ENCODE measurements at places on chromosomes 1 and 21.

DNA sequence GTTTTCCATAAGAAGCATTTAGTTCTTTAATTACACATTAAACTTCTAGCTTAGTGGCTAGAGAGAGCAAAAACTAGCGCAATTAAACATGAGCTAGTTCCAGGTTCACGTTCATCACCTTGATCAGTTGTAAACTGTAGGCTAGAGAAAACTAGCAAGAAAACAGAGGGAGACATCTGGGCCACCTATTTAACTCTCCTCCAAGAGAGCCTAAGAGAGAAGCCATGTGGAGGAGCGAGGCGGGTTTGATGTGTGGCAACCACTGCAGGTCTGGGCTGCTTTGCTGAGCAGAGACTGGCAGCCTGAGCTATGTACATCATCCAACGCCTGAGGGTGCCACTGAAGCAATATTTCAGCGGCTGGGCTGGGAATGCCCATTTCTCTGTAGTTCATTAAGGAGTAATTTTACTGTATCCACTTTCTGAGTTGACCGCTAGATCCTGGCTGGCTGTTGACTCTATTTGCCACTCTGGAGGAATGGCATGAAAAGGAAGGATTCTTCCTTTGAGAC, 252.9 kb downstream of the DYRK1A start:
- no peak for DNase-seq

DNA sequence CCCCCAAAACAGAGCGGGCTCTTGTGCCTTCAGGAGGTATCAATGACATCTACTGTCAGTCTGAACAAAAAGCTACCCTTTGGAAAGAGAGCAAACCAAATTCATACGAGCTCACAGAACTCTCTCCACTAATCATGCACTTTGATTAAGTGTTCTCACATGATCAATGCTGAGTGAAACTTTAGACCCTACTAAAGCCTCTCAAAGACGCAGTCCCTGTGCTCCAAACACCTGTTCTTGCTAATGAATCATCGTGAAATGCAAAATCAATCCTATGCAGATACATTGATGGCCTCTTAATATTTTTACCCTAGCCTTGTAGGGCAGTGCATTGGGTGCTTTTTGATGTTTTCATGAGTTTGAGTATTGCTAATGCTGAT, 113.4 kb downstream of the ZBTB18 start:
- no peak for DNase-seq

DNA sequence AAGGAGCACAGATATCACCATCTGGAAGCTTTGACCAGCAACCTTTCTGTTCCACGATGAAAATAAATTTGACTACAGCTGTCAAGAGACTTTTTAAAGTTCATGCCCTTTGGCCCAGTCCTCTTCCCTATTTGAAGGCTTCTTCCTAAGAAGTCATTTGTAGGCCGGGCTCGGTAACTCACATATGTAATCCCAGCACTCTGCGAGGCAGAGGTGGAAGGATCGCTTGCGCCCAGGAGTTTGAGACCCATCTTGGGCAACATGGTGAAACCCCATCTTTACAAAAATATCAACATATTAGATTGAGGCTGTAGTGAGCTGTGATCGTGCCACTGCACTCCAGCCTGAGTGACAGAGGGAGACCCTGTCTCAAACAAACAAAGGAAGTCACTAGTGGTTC, 58.3 kb upstream of the IFFO2 start:
- no peak for DNase-seq

GRCh38 chr1:157371826-157372225, 180.5 kb downstream of the FCRL5 start:
- DNase-seq: no peak

DNA sequence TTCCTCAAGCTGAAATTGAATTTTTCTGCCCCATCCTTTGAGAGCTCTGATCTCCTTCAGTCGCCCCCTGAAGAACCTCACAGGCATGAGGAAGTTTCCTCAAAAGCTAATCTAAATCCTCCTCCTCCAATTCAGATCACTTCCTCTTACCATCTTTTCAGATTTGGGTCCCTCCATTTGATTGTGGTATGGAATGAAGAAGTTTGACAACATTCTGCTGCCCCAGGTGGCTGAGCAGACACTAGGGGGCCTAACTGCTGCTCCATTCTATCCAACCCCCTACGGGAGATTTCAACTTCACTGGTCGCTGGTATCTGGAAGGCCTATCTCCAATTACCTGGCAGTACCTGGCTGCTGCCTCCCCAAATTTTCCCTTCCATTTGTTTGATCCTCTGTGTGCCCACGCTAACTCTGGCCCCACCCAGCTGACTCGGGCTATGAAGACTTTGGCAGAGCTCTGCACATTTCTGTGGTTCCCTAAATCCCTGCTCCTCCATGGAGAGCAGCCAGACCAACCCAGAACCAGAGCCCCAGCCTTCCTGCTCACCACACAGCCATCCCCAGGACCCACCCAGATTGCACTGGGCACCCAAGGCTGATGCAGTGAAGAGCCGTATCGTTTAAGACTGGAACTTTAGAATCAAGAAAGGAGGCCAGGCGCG, 7.8 kb downstream of the IRF6 start:
- no peak for DNase-seq

- DNase-seq: peak; percentile 72
Measured at GRCh38 chr1:52842643-52843310, at the start of gene ZYG11A. ZYG11A (plus strand) TSS chr1:52842760; CDS start chr1:52842884, 124 bp downstream.

DNA sequence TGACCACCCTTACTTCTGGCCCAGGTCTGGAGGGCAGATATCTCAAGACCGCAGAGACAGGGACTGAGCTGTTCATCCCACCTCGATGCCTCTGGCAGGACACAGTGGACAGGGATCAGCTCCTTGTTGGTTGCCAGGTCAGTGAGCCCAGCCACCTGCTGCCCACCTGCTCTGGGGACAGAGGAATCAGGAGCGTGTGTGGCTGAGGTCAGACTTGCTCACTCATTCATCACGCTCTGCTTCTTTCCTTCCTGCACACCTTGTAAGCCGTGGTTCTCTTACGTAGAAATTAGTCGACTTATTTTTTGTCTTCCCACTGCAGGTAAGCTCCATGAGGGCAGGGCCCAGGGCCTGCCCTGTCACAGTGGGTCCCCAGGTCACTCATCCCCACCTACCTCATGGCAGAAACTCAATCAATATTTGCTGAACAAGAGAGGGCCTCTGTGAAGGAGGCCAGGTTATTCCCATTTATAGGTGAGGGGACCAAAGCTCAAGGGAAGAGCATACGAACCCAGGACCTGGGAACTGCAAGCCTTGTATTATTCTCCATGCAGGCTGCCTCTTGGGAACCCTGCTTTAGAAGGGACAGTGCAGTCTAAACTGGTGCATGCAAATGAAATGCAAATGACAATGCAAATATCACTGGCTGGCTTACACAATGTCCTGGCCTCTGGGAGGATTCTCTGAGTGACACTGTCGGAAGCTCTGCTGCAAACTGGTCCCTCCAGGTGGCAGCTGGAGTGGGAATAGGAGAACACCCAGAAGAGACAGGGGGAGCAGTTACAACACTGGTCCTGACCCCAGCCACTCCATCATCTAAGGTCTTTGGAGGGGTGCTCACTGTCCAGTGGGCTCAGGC, 58.4 kb upstream of the PAX7 start:
- DNase-seq: no peak

GRCh38 chr1:156750711-156751450, 594 bp downstream of the HDGF start:
- DNase-seq: peak; percentile 49

GRCh38 chr1:15343729-15344128, 66.0 kb upstream of the EFHD2 start:
- DNase-seq: no peak

GRCh38 chr1:68454534-68454933, 4.8 kb upstream of the RPE65 start:
- DNase-seq: no peak

All from suppressor macrophage (primary cell).